ENCODE measurements at places on chromosomes 5 and 9.

- DNase-seq, result no peak
Measured at GRCh38 chr9:34279411-34279810, 49.7 kb downstream of the KIF24 start.

DNA sequence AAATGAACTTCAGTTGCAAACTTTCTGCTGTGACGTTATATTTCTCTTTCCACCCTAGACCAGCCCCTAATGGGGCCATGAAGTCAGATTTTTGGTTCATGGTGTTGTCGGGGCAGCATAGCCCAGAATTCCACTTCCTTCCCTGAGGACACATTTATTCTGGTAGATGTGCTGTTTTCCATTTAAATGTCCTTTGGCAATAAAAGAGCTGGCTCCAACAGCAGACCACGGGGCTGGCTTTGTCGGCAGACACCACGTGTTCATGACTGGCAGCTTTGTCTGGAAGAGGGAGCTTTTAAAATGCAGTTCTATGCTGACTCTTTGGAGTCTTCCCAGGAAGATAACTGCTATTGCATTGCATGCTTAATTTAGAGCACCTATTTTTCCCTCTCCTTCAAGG lies 17.6 kb upstream of the LCP2 start:
- DNase-seq, result no peak

DNA sequence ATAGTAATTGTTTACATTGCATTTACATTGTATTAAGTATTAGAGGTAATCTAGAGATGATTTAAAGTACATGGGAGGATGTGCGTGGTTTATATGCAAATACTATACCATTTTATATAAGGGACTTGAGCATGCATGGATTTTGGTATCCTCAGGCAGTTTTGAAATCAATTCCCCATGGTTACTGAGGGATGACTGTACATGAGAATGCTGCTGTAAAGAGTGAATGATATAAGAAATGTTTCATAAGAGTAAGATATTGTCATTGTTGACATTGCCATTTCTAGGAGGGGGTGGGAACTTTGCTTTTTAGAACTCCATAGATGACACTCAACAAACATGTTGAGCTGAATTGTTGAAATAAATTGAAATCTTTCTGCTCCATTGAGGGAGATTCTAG lies 185.0 kb downstream of the SEMA6A start:
- DNase-seq, result no peak

DNA sequence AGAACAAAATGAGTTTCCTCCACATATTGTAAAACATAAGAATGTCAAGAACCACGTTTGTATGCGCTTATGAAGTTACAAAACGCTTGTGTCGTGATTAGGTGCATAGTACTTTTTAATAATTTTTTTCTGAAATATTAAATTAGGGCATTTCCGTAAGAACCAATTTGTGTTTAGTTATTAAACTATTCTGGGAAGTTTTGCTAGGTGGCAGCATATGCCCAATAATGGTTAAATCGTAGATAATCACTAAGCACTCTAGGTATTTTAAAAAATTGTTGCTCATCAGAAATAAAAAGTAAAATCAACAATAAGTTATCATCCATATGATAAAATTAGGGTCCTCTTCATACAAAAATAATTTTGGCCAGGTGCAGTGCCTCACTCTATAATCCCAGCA lies 5.4 kb downstream of the SRFBP1 start:
- no peak for DNase-seq

- DNase-seq, result no peak
Measured at GRCh38 chr5:152688561-152689249, 283.6 kb upstream of the NMUR2 start.

DNA sequence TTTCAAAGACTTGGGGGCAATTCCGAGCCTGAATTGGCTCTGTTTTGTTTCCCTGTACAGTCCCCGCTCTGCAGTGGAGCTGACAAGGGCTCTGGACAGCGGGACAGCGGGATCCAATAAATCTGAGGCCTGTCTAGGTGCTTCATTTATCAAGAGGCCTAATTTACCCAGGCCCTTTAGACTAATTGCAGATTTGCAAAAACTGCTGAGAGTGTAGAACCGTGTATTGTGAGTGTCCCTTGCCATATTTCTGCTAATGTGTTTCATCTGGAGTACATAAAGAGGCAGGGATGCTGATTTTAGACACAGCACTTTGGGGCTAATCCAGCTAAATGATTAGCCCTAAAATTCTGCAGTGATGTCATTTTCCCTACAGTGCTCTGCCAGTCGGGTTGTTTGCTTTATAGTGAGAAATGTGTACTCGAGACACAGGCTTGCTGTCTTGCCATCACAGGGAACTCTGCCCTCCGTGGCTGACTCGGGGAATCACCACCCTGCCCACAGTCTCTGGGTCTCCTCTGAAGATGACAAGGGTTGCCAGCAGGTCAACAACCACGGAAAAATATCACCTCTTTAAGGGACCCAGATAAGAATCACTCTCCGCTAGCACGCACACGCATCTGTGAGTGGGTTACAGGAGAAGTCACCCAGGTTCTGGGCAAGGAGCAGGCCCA lies 592.0 kb downstream of the BNC2 start:
- no peak for DNase-seq

GRCh38 chr9:124251204-124251603 lies 6.5 kb upstream of the NEK6 start:
- peak; percentile 12 for DNase-seq

GRCh38 chr5:146369691-146370090 lies 31.1 kb downstream of the POU4F3 start:
- no peak for DNase-seq

DNA sequence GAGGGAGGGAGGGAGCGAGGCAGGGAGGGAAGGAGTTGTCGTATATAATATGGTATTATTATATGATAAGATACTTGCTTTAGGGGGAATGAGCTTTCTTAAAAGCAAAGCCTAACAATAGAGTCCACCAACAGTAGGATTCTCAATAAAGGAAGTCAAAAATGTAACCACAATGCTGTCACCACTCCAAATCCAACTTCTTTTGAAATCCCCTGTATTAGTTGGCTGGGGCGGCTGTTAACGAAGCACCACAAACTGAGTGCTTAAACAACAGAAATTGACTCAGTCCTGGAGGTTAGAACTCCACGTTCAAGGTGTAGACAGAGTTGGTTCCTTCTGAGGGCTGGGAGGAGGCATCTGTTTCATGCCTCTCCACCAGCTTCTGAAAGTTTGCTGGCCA lies 23.1 kb downstream of the GAS1 start:
- DNase-seq, result no peak

DNA sequence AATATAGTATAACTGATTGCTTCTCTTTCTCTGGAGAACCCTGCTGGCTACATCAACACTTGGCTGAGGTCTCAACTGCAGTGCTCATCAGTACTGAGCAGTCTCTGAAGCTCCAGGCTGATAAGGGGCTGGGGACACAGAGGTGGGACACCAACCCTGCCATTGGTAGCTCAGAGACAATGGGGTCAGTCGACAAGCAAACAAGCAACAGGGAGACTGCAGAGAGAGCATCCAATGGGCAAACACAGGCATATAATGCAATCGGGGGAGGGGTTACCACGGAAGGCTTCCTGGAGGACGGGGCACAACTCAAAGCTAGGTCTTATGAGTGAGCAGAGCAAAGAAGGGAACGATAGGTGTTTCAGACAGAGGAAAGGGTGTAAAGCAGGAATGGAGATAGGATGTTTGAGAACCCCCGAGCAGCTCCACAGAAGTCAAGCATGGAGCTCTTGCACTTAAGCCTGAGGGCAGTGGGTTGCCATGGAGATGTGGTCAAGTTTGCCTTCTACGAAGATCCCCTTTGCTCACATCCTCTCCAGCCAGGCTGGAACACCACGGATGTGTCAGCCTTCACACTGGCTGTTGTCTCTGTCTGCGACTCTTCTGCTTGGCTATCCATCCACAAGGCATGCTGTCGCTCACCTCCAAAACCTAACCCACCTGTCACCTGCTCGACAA lies 21.5 kb upstream of the AKNA start:
- DNase-seq, result no peak

DNA sequence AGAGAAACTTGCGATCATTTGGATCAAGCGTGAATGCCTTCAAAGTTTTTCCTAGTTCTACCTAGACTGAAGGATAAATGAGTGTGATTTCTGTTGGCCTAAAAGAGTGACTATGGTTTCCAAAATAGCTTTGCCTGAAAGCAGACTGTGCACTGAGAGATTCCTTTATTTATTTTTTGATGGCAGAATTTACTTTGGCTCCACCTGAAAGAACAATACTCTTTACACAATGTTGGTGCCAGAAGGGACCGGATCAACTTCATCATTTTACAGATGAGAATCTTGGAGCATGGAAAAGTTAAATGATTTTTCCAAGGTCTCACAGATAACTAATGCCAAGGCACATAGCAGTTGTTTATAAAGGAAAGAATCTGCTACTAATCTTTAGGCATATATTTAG lies 199.6 kb downstream of the KCTD16 start:
- DNase-seq, result no peak

All from chondrocyte (in vitro differentiated cells).